ENCODE measurements at places on chromosomes 3 and 15.

- no peak for DNase-seq
Observed at GRCh38 chr15:101004500-101004899, 85.3 kb downstream of the LRRK1 start.

- peak; percentile 68 for DNase-seq
Observed at GRCh38 chr3:12954891-12955650, 113.7 kb upstream of the RPL32 start.

DNA sequence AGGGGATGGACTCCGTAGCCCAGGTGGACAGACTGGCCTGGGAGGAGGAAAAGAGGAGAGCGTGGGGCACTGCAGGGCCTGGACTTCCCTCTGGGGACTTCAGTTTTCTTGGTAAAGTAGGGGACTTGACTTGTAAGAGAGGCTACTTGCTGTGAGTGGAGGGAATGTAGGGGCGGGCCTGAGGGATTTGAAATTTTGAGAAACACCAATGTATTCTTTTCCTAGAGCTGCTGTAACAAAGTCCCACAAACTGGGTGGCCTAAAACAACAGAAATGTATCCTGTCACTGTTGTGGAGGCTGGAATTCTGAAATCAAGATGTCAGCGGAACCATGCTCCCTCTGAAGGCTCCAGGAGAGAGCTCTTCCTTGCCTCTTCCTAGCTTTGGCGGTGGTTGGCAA, 5.8 kb upstream of the HEG1 start:
- no peak for DNase-seq

GRCh38 chr15:66590435-66590834, 24.6 kb upstream of the LCTL start:
- DNase-seq, result no peak

- DNase-seq, result no peak
Observed at GRCh38 chr15:56082263-56082761, 88.9 kb upstream of the NEDD4 start.

- DNase-seq, result no peak
Observed at GRCh38 chr3:176247191-176247590, 950.1 kb downstream of the TBL1XR1 start.
